ENCODE measurements at places on chromosomes 5 and 9. TPM values are rescaled to one million over a fixed set of nuclear protein-coding genes. Genes with fewer than 3 reads are reported as not detected.

LHX2 gene
- not detected for total RNA-seq

CFAP157 gene
- not detected for total RNA-seq

PAX5 gene
- total RNA-seq: not detected

IL9 gene
- total RNA-seq: not detected

PCDHB14 gene
- total RNA-seq: 0.55 TPM

OSTF1 gene
- 73.6 TPM for total RNA-seq

IFNA13 gene
- not detected for total RNA-seq

- DNase-seq: peak; percentile 16
Measured at GRCh38 chr9:16640649-16641048, 229.8 kb downstream of the BNC2 start.

GRCh38 chr9:21228122-21228521 lies at the start of gene IFNA17:
Gene IFNA17 (minus strand): TSS chr9:21228222. CDS start chr9:21228173, 49 bp downstream.
- DNase-seq: no peak

DNA sequence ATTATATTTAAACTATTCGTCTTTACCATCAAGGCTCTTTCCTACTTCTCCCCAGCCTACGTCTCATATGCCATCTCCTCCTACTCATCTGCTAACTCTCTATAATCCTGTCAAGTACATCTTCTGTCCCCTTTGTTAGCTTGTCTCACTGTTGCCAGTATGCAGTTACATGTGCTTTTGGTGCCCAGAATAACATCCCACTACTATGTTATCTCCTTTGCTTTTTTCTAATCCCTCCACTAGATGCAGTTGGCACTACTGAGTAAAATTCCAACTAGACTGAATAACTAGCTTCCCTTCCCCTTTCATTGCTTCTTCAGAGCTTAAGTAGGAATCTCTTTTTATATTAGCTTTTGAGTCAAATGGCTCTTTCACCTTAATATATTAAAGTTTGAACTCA lies 3.0 kb upstream of the ARRDC3 start:
- no peak for DNase-seq

DNA sequence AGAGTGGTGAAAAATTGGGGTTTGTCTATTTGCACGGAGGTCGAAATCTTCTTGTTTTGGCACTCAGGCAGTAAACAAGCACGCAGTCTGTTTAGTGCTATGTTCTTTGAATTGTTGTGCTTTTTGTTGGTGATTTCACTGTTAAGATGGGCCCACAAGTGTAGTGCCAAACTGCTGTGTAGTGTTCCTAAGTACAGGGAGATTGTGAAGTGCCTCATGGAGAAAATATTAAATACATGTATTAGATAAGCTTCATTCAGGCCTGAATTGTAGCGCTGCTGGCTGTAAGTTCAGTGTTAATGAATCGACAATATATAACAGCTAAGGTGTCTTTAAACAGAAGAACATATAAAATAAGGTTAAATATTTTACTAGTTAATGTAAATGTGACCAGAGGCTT lies 17.3 kb downstream of the SREK1 start:
- no peak for DNase-seq

DNA sequence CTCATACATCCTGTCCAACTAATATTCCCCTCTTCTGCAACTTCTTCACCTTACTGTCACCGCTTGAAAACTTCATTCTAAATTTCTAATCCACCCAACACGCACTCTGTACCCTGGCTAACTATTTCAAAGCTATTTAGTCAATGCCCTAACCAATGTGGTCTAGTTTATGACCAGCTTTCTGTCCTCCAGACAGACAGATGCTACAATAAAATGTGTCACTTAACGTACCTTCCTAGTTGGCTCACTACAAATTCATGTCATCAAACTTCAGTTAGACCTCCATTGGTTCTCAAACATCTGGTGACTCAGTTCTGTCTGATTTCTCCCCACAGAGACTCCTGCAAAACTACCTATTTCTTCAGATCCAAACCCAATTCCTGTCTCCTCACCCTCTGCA lies 57.7 kb downstream of the FAM13B start:
- no peak for DNase-seq

DNA sequence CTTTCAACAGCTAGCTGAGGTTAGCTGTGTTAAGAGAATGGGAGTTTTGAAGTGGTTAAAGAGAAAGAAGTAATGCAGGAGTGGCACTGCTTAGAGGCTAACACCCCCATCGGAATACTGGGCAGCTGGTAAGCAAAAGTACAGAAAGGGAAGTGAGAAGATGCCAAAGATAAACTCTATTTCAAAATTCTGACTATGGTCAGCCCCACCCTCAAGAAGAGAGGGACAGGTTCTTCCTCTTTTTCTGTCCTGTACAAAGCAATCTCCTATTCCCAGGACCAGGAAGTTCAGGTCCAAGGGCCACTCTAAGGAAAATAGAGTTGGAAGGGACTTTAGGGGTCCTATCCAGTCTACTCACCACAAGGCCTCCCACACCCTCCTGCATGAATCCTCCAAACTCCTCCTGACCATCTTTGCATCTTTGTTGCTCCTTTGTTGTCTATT lies 45.9 kb upstream of the JAK2 start:
- DNase-seq: peak; percentile 13

DNA sequence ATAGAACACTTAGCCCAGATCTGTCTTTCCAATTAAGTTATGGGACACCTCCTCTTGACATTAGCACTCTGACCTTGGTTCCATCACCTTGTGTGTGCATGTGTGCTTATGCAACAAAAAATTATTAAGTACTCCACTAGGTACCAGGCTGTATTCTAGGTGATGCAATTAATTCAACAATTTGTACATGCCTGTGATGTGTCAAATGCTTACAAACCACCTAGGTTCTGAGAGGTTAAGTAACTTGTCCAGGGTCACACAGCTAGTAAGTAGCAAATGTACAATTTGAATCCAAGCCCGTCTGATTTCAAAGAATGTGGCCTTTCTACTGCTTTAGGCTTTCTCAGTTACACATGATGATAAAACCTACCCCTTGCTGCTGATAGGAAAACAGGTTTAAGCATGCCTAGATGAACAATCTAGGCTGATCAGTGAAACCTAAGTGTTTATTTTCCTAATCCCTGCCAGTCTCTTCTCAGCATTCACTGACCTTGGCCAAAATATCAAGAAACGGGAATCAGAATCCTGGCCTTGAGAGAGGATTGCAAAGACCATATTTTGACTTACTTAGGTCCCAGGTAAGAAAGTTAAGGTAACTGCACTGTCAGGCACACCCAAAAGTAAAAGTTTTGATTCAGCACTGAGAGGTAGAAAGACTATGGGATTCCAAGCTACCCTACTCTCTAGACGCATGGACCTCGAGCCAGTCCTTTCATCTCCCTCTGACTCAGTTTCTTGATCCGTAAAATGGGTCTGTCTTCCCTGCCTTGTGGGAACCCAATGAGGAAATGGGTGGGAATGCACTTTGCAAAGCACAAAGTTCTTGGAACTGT lies 1.0 kb downstream of the TBC1D2 start:
- DNase-seq: no peak

DNA sequence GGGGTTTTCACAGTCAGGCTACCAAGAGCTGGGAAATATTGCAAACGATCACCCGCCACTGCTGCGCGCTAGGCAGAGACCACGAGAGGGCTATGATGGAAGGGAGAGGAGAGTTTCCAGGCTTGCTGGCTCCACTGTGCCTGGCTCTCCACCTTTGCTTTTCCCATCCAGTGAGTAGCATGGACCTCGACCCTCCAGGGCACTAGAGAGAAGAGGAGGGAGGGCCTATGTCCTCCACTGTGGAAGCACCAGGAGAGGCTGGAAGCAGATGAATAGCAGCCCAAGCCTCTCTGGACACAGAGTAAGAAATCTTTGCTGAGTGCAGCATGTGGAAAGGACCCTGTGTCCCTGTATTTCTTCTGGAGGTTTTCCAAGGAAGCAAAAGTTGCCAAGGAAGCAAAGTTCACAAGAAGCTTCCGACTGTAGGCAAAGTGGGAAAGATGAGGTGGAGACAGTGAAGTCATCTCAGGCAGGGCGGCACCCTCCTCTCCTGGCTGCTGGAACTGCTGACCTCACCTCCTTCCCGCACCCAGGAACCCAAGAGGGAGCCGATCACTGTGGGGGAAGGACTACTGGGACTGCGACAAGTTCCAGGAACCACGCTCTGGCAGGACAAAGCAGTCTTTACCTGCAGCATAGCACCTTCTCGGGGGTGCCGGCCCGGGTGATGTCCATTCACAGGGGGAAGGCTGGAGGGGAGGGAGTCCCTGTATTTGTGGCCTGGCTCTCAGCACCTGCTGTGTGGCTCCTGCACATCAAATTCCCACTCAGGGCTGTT lies 79.6 kb downstream of the CSNK1A1 start:
- DNase-seq: peak; percentile 55

DNA sequence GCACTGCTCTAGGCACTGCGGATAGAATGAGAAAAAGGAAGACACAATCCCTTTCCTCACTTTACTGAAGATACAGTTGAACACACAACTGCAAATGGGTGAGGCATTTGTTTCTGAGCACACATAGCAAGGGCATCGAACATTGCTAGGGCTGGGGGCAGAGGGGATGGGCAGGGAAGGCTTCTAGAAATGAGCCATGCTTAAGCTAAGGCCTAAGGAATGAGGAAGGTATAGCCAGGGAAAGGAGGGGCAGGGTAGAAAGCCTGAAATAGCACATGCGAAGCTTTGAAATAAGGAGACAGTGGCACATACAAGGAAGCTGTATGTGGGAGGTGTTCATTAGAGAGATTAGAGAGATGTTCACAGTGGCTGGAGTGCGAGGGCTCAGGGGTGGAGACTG lies 92.7 kb downstream of the KIF4B start:
- no peak for DNase-seq

DNA sequence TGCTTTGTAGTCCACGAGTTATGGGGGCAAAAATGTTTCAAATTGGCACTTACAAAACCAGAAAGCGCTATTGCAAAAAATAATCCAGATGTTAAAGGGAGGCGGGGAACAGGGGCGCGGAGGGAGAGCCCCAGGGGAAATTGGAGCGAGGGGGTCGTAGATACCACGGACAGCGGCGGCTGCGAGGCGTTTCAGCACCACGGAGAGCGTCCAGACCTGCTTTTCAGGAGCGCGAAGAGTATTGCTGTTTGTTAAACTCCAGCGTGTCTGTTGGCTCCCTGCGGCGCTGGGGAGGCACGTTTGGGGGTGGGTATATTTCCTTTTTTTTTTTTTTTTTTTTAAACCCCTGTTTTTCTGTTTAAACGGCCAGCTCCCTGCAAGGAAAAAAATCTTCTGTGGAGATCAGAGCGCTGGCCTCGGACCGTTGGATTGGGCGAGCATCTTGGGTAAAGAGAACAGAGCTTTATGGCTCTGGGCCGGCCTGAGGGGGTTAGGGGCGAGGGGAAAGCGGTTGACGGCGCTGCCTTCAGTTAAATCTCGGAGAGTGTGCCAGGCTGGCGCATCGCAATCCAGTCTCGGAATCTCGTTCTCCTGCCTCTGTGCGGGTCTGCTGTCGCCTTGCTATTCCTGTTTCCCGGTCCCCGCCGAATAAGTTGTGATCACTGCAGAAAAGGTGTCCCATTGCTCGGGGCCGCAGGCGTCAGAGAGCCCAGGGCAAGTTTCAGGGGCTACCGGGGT lies at the start of gene GLRA1:
Gene GLRA1 (minus strand): TSS at position 288 of the 738 bp plus-strand sequence. CDS start 302 bp downstream, outside the sequence.
- DNase-seq: peak; percentile 28

DNA sequence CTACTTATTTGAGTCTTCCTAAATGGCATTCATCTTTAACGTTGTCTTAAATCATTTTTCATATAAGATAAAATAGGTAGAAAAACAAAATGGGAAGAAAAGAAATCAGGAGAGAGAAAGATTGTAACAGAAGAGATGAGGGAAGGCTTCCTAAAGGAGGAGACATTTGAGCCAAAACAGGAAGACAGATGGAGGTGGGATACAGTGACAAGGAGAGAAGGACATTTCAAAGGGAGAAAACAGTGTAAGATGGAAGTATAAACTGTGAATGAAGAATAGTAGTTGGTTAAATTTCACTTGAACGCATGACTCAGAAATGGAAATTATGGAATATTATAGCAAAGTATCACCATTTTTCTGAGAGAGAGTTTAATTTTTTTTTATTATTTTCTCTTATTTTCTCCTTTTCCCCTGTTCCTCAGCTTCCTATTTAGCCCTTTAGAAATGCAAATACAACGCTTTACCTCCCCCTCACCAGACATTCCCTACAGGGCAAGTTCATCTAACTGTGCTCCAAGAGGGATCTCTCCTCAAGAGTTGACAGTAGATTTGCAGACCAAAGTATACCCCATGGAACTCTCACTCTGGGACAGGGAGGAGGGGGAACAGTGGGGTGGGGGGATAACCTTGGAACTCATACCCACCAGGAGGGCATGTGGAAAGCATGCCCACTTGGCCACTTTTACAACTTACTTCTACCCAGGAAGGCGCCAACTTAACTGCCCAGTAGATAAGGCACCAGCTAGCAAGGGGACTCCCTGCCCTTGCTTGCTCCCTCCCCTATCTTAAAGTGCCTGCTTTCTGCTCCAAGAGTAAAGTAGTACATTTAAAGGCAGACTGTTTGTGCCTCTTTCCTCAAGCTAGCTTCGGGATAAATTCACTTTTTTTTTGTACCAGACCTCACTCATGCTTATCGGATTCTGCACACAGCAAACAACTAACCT lies 304.7 kb upstream of the POU5F2 start:
- DNase-seq: no peak

DNA sequence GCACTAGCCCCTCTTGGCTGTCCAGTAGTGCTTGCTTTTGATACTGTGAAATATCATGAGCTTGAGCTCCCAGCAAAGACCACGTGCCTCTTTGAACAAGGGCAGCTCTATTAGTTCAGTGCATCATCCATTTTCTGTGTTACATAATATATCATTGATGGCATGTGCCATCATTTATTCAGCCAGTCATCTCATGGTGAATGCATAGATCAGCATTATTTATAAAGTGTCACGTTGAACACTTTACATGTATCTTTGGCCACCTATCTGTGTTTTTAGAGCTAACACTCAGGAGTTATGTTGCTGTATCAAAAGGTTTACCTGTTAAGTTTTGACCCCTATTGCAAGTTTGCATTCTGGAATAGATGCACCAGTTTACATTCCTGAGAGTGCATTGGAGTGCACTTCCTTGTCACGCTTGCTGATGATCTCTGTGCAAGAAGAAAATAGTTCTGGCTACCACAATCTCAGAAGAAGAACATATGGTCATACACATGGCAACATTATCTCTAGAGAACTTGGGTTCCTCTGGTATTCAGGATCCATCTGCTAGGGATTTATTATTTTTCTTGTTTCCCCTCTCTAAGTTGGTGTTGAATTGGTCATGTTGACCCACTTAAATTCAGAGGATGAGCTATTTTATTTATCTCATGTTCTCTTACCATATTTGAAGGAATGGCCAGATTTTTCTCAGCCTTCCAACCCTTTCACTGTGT lies 120.9 kb downstream of the SH3GL2 start:
- DNase-seq: no peak

DNA sequence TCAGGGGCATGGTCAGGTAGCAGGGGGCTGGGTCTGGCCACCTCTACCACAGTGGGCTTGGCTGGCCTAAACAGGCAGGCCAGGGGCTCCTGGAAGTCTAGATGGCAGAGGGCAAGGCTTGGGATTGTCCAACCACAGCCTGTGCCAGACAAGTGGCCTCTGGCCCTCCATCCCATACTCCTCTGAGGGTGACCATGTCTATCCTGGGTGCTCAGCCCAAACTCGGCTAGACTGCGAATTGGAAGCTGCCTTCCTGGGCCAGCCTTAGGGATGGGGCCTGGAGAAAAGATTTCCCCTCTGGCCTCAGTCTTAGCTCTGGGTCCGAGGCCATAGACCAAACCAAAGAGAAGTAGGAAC lies 110.5 kb downstream of the PHF2 start:
- no peak for DNase-seq

GRCh38 chr9:81705578-81705977 lies 16.2 kb upstream of the TLE1 start:
- no peak for DNase-seq

GRCh38 chr9:70798018-70798417 lies 323.4 kb downstream of the TRPM3 start:
- DNase-seq: no peak

GRCh38 chr9:96398582-96399324 lies 15.2 kb upstream of the SLC35D2 start:
- DNase-seq: peak; percentile 57

Measured in endothelial cell of umbilical vein (primary cell).